ENCODE measurements at places on chromosomes 5 and 9.
A peak's percentile ranks its signal among the peaks of the same experiment; 100 is the strongest.

GRCh38 chr9:135994501-135995192, 33.5 kb upstream of the UBAC1 start:
- no peak for DNase-seq

DNA sequence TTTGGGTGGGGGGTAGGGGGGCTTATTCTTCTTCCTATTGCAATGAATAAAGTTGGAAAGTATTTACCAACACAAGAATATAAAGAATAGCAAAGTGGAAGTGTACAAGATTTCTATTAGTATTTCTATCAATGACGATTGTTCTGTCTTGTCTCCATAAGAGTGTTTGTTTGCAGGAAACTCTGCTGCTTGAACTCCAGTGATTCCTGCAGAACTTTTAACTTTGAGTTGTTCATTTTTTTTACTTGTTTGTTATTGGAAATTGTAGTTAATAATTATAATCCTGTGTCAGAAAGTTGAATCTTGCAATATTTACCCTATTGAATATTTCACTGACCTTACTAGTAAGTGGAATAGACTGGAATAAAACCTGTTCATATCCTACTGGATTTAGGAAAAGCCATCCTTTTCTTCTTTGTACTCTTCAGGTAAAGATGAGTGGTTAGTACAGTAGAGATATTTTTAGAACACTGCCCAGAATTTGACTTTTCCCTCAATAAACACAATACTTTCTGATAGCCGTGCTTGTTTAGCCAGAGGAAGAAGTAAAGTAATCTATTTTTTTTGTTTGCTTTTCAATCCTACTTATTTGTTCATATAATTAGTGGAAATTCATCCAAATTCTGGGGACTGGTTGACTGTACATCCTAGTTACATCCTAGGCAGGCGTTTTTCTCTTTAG, 340.4 kb downstream of the TENT4A start:
- DNase-seq: no peak

DNA sequence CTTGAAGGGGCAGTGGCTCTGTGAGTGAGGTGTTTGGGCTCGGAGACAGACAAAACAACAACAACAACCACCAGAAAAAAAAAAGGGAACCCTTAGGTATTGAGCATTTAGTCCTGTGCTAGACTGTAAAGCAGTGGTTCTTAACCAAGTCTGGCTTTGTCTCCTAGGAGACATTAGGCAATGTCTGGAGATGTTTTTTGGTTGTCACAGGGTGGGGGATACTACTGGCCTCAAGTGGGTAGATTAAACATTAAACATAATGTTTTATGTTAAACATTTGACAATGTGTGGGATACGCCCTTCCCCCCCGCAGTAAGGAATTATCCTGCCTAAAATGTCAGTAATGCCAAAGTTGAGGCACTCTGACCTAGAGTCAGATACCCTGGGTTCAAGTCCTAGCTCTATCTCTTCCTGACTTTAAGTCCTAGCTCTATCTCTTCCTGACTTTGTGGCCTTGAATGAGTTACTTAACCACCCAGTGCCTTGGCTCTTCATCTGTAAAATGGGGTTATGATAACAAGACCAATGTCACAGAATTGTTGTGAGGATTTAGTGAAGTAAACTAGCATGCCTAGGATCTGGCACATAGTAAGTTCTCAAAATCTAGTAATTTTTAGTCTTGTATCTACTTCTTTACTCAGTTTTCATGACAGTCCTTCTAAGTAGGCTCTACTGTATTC, 1.8 kb downstream of the TRIM32 start:
- no peak for DNase-seq

- no peak for DNase-seq
Measured at GRCh38 chr5:11251247-11251646, 490.2 kb upstream of the DAP start.

DNA sequence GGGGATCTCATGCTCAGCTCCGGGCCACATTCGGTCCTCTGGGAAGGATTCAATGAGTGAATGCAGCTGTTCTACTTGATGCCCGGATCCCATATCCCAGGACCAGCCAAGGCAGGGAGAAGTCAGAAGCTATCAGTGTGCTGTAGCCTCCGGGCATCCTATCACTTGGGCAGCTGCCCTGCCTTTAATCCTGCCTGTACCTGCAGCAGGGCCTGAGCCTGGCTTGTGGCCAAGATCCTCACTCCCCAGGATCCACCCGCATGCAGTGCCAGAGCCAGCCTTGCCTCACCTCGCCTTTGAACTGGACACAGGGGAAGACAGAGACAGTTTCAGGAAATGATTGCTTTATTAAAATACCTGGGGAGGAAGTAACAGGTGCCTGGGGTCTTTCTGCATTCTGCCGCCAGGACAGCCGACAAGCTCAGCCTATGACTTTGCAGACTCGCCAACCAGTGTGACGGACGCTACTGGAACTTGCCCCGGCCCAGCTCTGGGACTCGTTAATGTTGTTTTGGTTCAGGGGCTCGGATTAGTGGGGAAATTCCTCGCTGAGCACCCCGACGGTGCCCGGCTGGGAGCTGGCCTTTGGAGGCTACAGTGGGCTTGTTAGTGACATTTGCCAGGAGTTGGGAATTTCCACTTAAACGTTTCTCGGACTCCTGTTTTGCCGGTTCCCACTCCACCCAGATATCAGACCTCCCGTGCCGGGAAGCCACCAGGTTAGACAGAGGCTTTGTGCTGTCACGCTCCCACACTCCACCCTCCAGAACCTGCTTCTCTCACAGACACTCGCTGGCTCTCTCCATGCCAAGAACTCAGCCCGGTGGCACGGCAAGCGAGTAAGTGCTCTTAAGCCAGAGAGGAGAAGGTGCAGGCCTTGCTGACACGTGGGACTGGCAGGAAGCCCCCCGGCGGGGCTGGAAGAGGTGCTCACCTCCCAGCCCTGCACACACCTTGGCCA, 721 bp downstream of the PTGES start:
- no peak for DNase-seq

DNA sequence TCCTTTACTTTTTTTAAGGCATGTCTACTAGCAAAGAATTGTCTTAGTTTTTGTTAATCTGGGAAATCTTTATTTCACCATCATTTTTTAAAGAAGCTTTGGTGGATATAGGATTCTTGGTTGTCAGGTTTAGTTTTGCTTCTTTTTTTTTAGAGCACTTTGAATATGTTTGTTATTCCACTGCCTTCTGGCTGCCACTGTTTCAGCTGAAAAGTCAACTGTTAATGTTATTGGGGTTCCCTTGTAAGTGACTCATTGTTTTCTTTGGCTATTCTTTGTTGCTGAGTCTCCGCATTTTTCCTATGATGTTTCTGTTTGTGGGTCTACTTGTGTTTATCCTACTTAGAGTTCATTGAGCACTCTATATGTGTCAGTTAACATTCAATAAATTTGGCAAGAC, 44.4 kb downstream of the PHAX start:
- DNase-seq: no peak

- DNase-seq: no peak
Measured at GRCh38 chr5:68409259-68409658, 193.7 kb downstream of the PIK3R1 start.

DNA sequence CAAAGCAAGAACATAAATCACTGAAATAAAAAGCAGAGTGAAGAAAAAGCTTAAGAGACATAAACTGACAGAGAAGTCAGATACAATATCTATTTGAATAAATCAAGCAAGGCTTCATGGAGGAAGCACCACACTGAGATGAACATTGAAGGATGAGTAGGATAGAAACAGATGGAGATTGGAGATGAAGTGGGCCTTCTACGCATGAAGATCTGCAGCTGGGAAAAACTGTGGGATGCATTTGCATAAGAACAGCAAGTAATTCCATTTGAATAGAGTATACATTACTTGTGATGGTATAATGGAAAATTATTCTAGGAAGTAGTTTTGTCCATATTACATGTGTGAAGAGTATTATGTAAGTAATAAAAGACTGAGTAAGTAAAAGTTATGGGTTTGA, 16.5 kb downstream of the NMUR2 start:
- DNase-seq: no peak

DNA sequence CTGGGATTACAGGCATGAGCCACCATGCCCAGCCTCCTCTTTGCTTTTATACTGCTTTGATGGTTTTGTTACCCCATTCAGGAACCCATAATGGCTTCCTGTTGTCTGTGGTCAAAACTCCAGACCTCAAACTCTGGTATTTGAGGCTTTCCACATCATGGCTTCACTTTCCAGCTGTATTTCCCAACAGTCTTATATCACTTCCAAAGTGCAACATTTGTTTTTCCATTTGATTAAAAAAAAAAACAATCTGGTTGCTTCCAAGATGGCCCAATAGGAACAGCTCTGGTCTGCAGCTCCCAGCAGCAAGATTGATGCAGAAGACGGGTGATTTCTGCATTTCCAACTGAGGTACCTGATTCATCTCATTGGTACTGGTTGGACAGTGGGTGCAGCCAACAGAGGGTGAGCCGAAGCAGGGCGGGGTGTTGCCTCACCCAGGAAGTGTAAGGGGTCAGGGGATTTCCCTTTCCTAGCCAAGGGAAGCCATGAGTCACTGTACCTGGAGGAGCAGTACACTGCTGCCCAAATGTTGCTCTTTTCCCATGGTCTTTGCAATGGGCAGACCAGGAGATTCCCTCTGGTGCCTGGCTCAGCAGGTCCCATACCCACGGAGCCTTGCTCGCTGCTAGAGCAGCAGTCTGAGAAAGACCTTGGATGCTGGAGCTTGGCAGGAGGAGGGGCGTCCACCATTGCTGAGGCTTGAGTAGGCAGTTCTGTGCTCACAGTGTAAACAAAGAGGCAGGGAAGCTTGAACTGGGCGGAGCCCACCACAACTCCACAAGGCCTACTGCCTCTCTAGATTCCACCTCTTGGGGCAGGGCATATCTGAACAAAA, 458.4 kb downstream of the KDM4C start:
- DNase-seq: peak; percentile 32

DNA sequence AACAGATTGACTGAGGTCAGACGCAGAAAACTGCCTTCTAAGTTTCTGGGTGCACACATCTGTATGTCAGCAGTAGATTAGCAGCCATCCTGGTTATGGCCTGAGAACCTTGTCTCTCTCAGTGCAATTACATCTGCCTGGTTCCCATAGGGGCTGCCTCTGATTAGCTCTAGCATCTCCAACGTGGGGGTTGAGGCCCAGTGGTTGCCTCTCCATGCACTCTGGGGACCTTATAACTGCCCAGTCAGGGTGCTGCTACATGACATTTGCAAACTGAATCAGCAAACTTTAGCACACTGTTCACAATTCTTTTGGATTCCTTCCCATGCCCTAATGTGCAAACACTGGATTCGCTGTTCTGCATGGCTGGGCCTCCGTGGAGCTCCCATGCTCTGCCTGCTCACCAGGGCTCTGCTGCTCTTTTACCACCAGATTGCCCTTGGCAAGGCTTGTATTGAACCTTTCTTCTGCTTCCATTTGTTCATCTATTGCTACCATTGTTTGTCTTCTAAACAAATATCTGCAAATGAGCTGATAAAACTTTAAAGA, 36.2 kb downstream of the SNX18 start:
- no peak for DNase-seq

GRCh38 chr5:152864991-152865390, 459.9 kb upstream of the NMUR2 start:
- DNase-seq: no peak
